Stimulated activated CD8-positive, alpha-beta memory T cell treated with anti-CD3 and anti-CD28 coated beads, Interleukin-15, amount 100 ng/mL, for 1 hour (primary cell): ENCODE measurements at places on chromosomes 12 and 14.
A peak's percentile ranks its signal among the peaks of the same experiment; 100 is the strongest.

- no peak for DNase-seq
Observed at GRCh38 chr14:34668111-34668510, 38.2 kb upstream of the SNX6 start.

DNA sequence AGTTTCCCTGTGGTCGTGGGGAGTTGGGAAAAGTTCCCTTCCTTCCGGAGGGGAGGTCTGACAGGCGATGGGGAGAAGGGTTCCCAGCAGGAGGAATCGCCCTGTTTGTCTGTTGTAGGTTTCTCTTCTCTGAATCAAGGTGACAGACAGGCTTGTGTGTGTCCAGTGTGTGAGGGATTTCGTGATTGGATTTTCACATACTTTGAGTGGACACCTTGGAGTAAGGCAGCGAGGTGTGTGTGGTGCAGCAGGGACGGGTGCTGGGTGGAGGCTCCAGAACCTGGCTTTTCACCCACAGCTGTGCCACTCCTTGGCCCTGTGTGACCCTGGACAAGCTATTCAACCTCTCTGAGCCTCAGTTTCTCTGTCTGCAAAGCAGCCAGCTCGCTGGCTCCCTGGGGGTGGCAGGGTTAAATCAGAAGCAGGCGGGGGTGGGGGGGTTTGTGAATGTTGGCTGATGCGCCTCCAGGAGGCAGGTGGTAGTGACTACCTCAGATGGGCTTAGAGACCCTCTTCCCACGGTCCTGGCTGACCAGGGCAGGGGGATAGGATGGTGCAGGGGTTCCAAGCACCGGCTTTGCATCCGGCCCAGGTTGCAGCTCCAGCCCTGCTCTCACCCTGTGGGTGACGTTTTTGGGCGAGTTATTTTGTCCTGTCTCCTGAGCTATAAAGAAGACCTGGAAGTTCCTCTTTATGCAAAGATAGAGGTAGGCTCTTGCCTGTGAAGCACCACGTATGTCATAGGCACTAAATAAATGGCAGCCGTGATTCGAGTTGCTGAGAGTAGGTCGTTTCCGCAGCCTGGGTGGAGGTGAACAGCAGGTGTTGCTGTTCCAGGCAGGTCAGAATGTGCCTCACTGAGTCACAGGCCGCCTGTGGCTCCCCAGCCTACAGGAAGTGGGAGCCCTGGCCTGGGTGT, 679 bp downstream of the BDKRB2 start:
- no peak for DNase-seq

GRCh38 chr14:56150645-56151345, 32.6 kb downstream of the PELI2 start:
- no peak for DNase-seq

DNA sequence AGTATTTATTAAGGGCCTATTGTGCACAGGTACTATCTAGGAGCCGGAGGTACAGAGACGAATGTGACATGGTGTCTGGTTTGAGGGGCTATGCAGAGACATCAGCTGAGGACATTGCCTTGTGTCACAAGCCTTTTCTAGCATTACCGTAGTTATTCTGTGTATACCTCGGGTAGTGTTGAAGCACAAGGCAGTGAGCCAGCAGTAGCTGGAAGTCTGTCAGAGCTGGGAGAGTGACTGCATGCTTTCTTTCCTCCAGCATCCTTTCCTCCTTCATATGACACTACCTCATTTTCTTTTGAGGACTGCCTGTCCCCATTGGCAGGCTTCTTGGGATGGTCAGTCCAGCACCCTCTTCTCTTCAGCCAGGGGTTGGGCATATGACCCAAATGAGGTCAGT, 77.0 kb downstream of the POLR3B start:
- DNase-seq: no peak

DNA sequence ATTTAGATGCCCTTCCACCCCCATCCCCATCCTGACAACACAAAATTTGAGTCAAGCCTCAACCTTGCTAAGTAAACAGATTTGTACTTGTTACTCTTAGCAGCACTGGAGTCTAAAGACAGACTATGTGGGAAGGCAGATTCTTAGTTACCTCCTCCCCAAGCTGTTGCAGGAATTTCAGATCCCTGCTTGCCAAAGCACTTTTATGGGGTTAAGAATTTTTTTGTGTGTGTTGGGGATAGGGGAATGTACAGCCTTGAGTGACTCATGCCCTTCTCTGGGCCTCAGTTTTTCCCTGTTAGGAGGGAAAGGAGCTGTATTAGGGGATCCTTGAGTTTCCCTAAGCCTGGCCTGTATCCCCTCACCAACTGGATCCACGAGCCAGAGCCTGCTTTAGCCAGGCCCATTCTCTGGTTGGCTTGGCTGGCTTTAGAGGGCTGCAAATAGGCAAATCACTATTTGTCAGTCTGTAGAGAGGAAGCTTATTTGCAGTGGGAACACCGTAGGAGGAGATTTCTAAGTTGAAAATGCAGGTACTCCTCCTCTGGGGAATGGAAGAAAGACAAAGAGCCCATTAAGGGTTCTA, 27.7 kb upstream of the RNU6-8 start:
- DNase-seq: no peak

DNA sequence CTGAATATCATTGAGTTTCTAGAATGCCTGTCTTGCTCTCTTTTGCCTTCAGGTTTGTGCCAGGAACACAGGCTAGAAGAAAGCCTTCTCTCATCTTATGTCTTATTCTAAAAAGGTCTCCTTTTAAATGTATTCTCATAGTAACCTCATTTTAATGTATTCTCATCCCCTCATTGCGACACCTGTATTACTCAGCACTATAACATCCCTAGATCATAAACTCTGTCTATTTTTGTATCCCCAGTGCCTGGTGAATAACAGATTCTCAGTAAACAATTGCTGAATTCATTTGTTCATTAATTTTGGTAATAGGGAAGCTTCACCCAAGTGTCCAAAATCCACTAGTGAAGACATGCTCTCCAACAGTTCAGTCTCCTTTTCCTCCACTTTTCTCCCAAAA, 8.8 kb upstream of the LRRK2 start:
- DNase-seq: no peak

- DNase-seq: peak; percentile 50
Observed at GRCh38 chr12:93502802-93503623, 35.7 kb downstream of the MRPL42 start.

GRCh38 chr12:24806386-24806785, 142.5 kb downstream of the BCAT1 start:
- no peak for DNase-seq

DNA sequence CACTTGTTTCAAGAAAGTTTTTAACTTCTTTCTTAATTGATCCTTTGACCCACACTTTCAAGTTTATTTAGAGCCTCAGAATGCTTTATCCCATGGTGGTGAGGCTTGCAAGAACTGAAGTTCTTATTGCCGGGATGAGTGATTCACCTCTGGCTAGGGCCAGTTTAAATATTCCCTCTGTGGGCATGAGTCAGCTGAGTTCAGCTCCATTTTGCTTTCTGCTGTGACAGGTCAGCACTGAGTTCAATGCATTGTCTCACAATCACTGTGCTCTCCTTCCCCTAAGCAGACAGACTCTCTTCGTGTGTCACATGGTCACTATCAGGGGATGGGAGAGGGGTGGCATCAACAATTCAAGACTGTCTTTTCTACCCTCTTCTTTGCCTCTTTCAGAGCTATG, 514.6 kb upstream of the FBXO33 start:
- no peak for DNase-seq

- no peak for DNase-seq
Observed at GRCh38 chr14:100889641-100890040, 13.9 kb downstream of the RTL1 start.

DNA sequence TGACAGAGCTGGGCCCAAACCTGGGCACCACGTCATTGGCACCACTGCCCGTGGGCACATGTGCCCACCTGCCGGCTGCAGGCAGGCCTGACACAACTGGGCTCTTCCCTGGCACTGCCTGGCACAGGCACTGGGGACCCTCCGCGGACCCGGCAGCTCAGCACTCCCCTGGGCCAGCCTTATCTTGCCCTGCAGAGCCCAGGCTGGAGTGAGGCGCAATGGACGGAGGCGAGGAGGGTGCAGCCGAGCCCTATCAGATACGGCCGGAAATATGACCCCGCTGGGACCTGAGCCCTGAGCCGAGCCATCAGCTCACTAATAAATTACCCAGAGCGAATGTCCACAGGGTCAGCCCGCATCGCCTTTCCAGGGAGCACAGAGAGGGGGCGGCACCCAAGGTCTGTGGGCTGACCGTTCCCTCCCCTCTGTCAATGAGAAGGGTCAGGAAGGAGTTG, 1.7 kb upstream of the C14orf180 start:
- no peak for DNase-seq
